ENCODE measurements at places on chromosomes 5 and 9.

DNA sequence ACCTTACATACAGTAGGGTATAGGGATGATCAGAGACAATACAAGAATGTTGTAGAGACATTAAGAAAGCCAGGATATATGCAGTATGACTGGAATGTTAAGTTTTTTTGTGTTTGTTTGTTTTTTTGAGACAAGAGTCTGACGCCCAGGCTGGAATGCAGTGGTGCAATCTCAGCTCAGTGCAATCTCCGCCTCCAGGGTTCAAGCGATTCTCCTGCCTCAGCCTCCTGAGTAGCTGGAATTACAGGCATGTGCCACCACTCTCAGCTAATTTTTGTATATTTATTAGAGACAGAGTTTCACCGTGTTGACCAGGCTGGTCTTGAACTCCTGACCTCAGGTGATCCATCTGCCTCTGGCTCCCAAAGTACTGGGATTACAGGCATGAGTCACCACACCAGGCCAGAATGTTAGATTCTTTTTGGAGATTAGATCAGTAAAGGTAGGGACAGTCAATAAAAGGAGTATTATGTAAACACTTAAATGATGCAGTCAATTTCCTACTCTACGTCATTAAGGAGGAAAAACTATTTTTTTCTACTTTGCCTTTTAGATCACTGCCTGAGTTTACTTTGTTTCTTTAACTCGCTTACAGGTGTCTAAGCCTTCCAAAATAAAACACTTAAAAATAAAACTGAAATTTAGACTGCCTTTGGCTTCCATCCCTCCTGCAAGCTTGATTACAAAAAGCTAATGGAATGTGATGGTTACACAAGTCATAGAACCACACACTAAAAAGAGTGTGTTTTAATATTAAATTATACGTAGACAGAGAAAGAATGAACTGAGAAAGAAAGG lies 6.8 kb upstream of the HNRNPA0 start:
- no peak for DNase-seq

DNA sequence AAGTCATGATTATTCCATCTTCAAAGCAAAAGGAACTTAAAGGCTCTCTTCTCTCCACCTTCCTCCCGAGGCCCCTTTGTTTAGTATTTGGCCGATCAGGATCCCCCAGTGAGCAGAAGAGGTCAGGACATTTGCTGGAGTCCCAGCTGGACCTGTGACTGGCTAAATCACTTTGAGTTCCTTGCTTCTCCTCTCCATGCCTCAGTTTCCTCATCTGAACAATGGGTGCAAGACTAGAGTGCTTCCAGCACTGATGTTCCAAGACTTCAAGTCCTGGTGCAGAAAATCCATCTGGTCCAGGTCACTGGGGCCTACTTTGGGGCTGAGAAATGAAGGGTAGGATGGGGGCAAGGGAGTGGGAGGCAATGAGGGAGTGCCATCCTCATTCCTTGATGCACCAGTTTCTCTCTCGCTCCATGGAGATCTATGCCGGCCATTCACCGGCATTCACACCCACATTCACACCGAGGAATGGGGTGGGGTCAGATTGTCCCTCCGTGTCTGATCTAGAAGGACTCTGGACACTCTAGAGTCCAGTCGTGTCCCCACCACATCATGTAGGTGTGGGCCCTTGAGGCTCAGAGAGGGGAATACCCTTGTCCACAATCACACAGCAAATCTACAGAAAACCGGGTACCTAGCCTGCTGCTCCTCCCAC lies 38.7 kb upstream of the IL17B start:
- DNase-seq: no peak

DNA sequence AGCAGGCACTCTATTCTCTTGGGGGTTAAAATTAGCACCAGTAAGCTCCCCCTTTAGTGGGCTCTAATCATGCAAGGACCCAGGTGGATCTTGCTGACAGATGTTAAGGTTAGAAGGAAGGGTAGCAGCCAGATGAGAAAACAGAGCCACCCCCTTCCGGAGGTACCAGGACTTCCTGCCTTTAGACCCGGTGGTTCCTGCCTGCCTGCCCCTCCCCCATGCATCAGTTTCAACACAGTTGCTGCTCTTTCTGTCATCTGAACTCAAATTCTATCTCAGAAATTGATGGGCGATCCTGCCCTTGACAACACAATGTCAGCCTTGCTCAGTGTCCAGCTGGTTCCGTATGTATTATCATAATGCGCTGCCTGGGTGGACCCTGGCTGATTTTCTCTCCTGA lies 287.3 kb downstream of the EBF1 start:
- DNase-seq: no peak

DNA sequence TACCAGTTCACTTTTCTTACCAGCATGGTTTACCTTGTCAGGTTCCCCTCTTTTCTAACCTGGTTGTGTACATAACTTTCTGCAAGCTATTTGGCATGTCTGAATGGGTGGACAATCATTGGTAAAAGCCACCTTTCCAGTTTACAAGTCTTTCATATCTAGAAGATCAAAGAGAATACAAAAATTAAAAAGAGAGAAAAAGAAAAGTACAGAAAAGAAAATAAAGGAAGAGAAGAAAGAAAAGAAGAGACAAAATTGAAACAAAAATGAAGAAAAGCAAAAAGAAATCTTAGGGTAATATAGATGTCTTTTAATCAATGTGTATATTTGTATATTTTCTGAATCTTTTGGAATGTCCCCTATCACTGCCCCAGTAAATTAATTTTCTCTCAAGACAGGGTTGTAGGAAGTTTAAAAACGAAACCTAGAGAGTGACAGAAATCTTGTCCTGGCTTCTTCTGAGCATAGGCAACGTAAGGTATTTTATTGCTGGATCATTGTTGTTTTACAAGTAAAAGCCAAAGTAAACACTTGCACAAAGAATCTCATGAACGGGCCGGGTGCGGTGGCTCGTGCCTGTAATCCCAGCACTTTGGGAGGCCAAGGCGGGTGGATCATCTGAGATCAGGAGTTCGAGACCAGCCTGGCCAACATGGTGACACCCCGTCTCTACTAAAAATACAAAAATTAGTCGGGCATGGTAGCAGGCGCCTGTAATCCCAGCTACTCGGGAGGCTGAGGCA lies 98.7 kb upstream of the IFNE start:
- no peak for DNase-seq

DNA sequence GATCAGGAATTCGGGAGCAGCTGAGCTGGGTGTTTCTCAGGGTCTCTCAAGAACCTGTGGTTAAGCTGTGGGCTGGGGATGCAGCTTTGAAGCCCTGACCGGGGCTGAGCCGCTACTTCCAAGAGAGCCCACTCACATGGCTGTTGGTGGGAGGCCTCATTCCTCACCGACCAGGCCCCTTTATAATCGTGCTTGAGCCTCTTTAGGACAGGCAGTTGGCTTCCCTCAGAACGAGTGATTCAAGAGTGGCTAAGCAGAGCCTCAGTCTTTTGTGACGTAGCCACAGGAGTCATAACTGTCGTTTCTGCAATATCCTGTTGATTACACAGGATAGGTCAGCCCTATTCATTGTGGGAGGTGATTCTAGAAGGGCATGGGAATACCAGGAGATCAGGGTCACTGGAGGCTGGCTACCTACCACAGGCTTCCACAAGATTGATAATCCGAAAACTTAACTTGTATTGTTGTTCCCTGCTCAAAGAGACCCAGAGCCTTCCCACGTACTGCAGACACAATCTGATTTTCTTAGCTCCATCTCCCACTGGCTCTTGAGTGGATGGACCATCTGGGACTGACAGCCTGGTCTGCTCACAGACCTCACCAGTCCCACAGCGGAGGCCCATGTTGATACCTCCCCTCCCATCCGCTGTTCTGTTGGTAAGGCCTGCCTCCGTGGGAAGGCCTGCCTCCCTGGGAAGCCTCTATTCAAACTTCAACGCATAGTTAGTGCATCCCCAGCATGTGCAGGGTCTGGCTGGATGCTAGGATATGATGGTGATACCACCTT lies 3.0 kb upstream of the ERGIC1 start:
- DNase-seq: peak; percentile 52

GRCh38 chr5:122896598-122897282 lies 51.3 kb downstream of the SNX24 start:
- no peak for DNase-seq

DNA sequence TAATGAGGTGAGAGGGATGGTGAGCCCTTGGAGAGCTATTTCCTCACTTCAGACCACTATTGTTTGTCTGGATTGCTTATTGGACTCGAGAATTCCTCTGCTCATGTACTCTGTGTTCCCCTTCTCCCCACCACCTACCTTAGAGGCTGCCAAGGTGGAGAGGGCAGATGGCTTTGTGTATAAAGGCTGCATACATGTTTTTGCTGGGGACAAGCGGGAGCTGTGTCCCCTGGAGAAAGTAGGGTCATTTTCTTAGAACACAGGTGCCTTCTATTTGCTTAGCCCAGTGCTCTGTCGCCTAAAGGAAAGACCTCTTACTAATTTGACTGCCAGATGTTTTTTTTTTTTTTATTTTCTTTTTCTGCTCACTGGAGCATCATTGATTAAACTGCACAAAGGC lies 29.7 kb downstream of the RASGRF2 start:
- DNase-seq: no peak

DNA sequence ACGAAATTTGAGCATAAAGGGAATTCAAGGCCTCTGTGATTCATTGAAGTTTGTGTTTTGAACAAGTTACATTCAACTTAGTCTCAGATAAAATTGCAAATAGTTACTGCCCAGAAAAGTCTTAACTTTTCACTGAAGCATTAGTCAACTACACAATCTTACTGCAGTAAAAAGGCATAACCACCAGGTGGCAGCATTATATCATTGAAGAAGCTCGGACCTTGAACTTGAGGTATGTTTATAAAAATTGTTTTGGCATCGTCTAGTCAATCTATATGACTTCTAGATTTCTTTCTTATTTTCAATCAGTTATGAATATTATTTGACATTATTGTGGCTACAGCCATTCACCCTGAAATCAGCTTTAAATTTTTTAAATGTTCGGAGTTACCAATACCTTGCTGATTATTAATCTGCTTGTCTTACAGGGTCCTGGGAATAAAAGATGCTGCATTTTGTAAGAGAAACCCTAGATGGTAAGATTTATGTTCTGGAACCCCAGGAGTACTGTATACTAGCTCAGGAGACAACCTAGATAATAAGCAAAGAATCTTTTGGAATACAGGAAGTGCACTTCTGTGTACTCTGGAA lies 83.9 kb upstream of the GRAMD2B start:
- peak; percentile 56 for DNase-seq

DNA sequence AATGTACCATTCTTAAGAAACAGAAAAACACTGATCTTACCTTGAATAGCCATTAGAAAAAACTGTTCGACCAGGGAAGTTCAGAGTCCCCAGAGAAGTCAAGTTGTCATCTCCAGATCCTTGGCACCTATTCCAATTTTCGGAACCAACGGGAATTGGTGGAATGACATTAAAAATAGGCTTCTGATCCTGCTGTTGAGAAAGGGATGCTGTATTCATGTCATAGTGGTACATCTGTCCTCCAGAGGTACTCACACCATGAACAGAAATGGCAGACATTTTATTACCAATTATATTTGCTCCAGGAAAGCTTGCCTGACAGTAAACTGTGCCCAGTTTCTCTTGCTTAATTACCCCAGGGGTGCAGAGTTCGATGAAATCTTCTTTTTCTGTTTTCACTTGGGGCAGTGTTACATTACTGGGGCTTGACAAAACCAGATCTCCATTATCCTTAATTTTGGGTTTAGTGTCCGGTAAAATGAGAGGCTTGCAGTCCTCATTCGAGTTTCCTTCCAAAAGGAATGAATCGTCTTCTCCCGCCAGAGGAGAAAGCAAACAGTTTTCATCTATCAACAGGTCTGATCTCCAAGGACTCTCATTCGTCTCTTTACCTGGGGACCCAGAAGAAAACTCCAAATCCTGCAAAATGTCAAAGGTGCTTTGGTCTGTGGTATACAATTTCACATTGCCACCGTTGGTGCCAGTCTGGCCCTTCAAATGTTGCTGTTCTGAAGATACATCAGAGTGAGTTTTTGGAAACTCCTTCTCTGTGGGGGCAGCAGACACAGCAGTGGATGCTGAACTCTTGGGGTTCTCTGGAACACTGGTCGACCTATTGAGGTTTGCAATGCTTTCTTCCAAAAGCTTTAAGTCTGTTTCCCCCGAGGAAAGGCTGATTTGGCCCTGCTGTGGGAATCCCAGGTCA lies 3.6 kb downstream of the NR3C1 start:
- DNase-seq: no peak

GRCh38 chr5:17157916-17158529 lies 59.4 kb upstream of the BASP1 start:
- peak; percentile 70 for DNase-seq

- no peak for DNase-seq
These were observed 72.4 kb downstream of the CDH12 start for GRCh38 chr5:22780756-22781155.

DNA sequence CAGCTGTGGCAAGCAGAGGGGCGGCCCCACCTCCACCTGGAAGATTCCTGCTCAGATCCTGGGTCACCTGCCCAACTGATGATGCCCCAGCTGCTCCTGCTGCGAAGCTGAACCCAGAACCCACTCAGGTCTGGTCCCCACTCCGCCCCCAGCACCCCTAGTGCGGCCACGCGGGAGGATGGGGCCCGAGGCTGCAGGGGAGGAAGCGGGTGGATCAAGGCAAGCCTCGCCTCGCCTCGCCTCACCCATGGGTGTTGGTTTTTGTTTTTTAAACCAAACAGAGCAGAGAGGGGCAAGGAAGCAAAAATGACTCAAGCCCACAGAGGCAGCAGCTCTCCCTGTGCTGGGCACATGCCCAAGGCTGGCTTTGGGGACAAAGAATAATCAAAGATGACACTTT lies 23.2 kb downstream of the ABO start:
- no peak for DNase-seq

GRCh38 chr5:43061352-43062075 lies 21.4 kb upstream of the ANXA2R start:
- no peak for DNase-seq

DNA sequence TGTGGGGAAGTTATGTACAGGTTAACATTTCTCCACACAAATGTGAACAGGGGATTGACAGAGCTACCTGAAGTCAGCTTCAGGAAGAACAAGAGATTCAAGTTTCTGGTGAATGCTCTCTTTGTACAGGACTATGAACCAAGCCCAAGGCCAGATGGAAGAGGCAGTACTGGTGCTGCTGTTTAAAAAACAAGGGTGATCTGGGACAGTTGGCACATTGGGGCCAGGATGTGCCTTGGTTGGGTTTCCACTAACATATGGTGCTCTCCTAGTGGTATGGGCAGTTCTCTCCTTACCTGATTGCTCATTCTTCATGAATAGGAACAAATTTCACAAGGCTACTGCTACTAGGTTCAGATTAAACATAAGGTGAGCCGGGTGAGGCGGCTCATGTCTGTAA lies 40.0 kb downstream of the MTMR12 start:
- no peak for DNase-seq

DNA sequence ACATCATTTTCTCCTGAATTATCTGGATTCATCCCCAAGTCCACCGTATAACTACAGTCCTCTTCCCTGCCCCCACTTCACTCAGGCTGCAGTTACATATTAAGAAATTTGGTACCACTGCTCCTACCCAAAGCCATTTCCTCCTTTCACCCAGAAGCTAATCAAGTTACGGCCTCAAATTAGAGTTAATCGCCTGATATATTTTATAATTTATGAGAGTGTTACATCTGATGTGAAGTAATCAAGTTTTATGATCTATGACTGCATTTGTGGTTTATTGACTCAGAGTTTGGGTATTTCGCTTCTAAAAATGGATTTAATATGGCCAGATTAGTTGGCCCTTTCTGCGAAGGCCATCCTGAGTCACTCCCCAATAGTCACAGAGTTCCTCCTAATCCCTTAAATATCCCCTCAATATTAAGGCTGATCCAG lies 223.6 kb upstream of the KIF2A start:
- DNase-seq: no peak

All from AG09319 (cell line).